ENCODE measurements at places on chromosomes 3 and 15.
A peak's percentile ranks its signal among the peaks of the same experiment; 100 is the strongest.

GRCh38 chr3:189025866-189026265 lies 145.9 kb upstream of the TPRG1 start:
- DNase-seq, result no peak

GRCh38 chr3:53092216-53092615 lies 38.0 kb downstream of the RFT1 start:
- no peak for DNase-seq

DNA sequence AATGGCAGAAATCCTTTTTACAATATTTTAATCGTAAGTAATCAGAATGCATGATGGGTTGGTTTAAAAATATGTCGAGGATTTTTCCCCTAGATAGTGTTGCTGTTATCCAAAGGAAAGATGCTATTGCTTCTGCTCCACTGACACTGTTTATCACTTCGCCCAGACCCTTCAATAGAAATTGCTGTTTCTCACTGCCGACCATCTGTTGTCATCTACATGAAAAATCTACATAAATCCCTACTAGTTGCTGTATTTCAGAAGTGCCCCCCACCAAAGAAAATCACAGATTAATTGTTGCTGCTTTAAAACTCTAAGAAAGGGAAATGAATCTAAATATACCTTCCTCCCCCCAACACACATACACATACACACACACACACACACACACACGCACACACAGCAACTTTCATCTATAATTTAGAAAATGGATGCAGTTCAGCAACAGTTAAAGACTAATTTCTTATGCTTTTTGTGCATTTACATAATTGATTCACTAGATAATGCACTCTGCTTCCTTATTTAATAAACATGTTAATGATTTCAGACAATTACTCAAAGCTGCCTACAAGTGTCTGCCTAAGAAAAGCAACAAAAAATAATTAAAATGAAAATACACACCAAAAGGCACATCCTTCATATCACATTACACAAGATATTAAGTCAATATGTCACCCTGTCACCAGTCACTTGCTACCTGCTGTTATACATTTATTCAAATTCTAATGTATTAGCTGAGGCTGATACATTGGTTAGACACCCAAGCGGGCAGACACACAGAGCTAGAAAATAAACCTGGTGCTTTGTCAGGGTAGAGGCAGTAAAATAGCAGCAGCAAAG lies 82.8 kb downstream of the RORA start:
- no peak for DNase-seq

DNA sequence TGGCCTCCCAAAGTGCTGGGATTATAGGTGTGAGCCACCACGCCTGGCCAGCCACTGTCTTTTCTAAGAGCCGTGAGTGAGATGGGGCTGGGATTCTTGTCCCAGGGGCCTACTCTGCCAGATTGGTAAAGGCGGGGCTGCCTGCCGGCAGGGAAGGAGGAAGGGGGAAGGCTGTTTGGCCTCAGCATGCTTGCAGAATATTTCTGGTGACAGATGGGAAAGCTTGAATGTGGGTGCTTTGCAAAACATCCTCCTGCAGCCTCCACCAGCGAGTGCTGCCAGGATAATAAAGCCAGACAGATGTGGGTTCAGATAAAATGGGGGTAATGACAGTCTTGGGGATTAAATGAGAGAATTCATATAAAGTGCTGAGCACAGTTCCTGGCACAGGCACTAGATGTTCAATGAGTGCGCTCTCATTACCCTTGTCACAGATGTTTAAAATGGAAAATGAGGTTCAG lies 19.8 kb upstream of the ACOX2 start:
- DNase-seq, result no peak

- no peak for DNase-seq
These were observed 80.4 kb upstream of the XCR1 start for GRCh38 chr3:46107682-46108081.

DNA sequence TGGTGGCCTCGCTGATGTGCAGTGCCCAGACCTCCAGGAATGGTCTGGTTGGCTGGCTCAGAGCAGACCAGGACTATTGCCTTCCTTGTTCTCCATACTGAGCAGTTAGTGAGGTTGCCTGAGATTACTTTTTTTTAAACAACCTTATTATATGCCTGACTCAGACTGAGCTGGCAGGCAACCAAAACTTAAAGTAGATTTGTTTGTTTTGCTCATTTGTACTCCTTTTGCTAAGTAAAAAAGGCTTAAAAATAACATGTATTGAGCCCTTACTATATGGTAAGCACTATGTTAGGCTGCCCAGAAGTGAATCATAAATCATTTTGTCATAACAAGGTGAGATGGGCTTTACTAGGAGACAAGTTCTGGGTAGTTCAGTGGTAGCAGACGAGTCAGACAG lies 92.4 kb downstream of the GHSR start:
- no peak for DNase-seq

DNA sequence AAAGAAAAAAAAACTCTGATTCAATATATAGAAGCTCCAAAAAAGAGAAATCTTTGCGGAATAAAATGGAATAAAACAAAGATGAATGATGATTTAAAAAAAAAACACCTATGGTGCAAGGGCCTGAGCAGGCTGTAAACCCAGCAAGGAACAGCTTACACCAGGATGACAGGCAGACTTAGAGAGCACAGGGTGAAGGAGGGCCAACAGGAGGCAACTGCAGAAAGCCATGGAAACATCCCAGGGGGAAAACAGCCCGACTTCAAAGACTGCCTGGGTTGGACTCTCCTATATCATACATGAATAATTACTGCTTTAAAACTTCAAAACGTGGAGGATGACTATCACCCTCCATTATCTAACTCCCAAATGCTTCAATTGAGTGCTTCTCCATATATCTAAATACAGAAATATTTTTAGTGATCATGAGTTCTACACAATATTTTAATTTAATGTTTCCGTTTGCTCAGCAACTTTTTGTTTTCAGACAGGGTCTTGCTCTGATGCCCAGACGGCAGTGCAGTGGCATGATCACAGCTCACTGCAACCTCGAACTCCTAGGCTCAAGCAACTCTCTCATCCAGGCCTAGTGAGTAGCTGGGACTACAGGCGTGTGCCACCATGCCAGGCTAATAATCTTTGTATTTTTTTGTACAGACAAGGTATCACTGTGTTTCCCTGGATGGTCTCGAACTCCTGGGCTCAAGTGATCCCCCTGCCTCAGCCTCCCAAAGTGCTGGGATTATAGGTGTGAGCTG lies 456.2 kb downstream of the TBL1XR1 start:
- no peak for DNase-seq

DNA sequence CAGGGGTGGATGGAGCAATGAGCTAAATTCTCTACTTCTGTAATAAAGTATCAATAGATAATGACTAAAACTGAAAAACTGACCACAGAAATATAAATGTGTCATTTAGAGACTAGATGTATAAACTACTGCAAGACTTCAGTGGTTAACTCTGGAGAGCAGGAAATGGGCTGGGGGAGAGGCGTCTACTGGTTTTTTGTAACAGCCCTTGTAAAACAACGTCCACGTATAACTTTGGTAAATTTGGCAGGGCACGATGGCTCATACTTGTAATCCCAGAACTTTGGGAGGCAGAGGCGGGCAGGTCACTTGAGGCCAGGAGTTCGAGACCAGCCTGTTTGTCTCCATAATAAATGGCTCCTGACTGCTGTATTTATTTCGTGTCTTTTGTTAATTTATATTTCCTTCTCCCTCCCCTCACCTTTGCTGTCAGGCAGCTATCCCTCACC lies 12.5 kb downstream of the RAB27A start:
- peak; percentile 96 for DNase-seq

GRCh38 chr15:100526027-100526481 lies 2.7 kb downstream of the CERS3 start:
- no peak for DNase-seq

- DNase-seq, result no peak
These were observed 103.4 kb downstream of the SLC49A4 start for GRCh38 chr3:122898298-122898697.

DNA sequence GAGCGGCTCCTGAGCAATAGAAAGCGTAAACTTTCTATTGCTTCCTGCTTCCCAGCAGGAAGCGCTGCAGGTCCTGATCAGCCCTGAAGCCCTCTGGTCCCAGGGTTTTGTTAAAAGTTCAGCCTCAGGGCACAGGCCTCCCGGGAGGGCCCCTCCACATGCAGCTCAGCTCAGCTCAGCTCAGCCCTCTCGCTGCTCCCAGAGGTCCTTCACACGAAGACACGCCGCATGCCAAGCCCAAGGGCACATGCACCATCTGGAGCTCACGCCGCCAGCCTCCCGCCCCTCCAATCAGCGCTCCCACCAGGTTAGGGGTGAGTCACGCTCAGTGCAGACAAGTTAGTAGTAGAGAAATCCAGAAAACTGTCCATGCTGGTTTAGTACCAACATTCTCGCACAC lies 12.7 kb downstream of the TKT start:
- DNase-seq, result no peak

DNA sequence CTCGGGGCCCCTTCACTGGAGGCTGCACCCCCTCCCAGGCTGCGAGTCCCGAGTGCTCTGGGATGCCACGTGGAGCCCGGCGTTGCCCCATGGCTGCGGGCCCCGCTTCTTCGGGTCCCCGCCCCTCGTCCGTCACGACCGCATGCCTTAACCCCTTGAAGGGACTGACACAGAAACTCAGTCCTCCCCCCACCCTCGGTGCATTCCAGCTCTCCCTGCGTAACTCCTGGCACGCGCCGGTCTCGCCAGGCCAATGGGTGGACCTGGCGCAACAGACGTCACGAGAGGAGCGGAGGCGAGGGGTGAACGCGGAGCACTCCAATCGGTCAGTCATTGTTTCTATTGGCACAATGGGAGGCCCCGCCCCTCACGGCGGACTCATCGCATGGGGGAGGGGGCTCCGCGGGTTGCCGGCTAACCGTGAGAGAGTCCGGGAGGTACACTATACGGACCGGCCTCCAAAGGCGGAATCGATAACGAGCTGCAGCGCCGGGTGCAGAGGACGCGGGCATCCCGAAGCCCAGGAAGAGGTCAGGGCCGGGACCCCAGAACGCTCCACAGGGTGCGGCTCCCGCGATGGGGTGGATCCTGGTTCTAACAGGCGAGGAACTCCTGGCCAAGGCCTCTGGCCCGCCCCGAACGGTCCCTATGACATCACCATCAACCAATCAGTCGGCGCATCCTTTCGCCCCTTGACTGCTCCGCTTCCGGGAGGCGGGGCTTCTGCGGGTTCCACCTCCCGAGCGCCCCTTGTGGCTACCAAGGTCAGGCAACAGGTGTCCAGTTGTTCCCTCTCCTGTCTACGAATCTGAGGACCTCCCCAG lies 1.0 kb upstream of the CELSR3 start:
- no peak for DNase-seq

- peak; percentile 18 for DNase-seq
These were observed 330.2 kb downstream of the EPHB1 start for GRCh38 chr3:135125171-135125801.

DNA sequence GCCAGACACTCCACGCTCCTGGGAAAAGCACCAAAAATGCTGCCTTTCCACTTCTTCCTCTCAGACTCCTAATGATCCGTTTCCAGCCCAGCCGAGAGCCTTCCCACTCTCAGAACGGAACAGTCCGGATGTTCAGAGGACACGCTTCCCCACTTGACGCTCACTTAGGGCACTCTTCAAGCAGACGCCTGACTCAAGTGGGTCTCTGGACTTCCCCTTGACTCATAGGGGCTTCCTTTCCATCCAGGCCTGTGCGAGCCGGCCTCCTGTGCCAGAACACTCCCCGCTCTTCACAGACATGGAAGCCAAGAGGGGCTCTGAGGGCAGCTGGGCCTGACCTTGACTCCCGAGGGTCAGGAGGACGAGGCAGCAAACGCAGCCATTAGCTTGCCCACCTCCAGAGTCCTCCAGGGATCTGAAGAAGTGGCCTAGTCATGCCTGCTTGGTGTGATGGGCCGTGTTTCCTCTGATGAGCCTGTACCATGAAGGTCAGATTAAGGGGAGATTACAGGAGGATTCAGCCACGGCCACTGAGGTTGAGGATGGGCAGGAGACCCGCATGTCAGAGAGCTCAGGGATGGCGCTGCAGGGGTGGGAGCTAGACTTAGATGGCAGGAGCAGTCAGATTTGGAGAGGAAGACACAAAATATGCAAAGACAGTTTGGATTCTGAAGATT lies 114.7 kb upstream of the TLE3 start:
- DNase-seq, result no peak

DNA sequence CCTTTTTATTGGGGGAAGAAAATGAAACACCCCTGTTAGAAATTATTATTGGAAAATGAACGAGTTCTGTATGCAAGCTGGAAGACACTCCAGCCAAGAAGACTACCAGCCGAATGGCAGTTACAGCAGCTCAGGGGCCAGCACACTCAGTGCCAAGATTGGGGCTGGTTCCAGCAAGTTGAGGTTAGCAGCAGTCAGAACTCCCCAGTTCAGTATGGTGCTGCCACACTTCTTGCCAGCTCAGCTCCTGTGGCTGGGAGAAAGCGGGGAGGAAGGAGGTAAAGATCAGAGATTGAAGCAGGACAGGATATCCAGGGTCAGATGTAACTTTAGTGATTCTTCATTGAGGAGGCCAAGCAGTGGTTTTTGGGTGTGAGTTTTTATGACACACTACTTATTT lies 280.2 kb upstream of the NR2E3 start:
- no peak for DNase-seq

- no peak for DNase-seq
These were observed 158.2 kb downstream of the TNIK start for GRCh38 chr3:171301998-171302397.
